D721Med (cell line): ENCODE measurements at places on chromosomes 2 and 18.

DNA sequence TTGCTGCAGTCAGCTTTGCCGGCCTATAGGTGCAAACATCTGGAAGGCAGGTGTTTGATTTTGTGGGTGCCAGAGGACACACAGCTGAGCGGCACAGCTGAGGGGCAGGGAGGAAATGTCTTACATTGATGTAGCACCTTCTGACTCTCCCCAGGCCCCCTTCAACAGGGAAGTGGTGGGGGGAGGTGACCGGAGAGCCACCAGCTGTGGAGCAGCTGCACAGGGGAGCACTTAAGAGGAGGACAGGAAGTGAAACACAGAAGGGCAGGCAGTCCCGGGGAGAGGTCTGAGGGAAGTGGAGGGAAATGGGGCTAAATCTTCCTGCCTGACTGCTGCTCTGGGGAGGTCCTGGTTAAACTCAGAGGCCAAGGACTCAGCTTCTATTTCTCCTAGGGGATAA is 409.1 kb downstream of the TNS1 start:
- DNase-seq: no peak

- no peak for DNase-seq
Observed at GRCh38 chr2:50714089-50714488, 317.8 kb downstream of the NRXN1 start.

DNA sequence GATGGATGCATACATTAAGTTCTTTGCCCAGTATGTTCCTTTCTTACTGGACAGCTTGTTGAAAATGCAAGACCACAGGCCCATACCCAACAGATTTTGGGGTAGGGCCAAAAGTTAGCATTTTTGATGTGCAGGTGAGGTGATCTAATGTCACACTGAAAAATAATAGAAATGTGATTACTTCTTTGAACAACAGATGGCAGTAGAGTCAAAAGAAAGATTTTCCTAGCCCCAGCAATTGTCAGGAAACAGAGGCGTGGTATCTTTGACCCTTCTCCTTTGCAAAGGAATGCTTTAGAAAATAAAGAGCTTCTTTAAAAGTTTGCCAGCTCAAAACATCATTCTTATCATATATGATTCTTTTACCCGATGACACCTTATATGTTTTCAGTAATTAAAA is 343.6 kb upstream of the SYT4 start:
- DNase-seq: no peak

- DNase-seq: no peak
Observed at GRCh38 chr2:206716623-206717022, 1.6 kb downstream of the DYTN start.

GRCh38 chr2:862355-862687 is 88.3 kb upstream of the SNTG2 start:
- no peak for DNase-seq

- DNase-seq: no peak
Observed at GRCh38 chr2:128282976-128283810, 35.5 kb downstream of the HS6ST1 start.

DNA sequence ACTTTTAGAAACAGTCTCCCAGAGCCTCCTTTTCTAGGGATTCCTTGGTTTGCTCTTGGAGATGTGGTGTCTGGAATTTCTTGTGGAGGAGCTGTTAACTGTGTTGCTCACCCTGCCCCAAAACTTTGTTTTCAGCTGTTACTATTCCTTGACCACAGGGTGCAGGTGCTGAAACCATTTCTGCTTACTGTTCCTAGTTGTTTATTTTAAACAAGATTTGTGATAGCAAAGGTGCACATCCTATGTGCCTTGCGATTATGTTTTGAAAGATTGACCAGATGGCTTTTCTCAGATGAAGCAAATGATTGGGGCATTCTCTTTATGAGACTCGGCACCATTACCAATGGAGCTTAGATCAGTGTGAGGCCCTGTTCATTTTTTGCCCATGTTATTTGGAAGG is 111.2 kb downstream of the RAB3GAP1 start:
- no peak for DNase-seq

- no peak for DNase-seq
Observed at GRCh38 chr2:23386339-23387220, 1.6 kb downstream of the KLHL29 start.

DNA sequence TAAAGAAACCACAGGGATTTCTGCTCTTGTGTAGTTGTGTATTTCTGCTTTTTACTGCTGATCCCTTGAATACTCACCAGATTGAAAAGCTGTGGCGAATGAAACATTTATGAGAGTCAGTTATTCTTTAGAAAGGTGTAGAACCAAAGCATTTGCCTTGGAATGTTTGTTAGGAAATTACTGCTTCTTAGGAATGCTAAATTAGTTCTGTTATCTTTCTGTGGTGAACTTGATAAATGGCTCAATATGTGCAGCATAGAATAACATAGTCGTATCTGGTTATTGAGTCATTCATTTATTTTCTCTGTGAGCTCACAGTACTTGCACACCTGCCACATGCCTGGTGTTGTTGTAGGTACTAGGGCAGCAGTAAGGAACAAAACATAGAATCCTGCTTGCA is 57.0 kb upstream of the FAM237A start:
- no peak for DNase-seq

DNA sequence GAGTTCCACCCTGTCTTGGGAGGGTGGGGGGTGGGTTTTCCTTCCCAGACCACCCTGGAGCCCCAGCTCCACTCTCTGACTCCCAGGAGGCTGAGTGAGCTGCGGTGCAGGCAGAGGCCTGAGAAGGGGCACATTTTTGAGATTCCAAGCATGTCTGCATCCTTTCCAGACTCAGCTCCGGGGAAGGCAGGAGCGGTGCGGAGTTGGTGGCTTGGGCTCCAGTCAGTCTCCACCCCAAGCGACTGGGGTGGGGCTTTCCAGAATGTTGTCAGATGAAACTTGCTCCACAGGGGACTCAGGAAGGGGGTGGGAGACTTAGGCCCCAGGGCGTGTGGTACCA is 44.2 kb upstream of the HS6ST1 start:
- DNase-seq: no peak

- no peak for DNase-seq
Observed at GRCh38 chr2:239308661-239309397, 92.0 kb downstream of the HDAC4 start.

DNA sequence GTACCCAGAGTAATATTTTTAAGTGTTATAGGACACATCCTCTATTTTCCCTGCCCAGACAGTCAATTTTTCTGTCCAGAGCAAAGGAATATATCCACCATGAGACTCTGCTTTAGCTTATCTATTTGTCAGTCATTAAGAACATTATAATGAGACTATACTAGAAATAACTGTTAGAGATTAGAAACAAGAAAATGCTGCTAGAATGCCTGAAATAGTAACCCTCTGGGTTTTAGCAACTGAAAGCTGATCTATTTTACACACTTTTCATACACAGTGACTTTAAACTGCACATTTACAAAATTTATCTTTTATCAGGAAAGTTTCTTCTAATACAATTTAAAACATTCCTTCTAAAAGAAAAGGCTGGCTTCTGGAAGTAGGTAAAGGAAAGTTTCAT is 39.6 kb downstream of the MBD2 start:
- no peak for DNase-seq

DNA sequence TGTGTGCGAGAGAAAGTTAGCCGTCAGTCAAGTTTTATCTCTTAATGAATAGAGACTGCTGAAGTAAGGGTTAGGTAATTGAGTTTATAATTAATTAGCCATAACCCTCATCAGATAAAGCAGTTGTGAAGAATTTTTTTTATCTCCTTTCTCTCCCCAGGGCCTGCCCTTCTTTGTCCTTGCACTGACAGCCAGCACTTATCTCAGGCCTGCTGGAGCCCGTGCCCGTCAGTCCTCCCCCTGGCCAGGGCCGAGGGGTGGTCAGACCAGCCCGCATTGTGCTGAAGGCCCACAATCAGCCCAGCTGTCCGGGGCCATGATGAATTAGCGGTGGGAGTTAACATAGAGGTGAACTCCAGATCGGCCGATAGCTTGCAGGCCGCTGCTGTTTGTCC is 315.7 kb downstream of the GBX2 start:
- DNase-seq: no peak

DNA sequence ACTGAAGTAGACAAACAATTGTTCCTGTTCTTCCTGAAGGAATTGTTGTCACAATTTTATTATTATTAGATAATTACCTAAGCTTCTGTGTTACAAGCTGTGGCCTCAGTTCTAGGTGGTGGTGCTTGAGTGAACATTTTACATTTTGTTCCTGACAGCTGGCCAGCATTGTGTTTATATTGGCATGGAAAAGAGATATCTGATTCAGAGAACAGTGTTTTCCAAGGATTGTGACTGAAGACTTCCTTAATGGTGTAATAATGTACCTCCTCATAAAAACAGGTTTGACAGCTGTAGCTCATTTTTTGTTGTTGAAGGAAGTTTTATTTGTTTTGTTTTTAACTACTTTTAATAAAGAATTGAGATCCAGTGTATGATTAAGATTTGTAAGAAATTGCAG is 95.2 kb downstream of the EPB41L5 start:
- no peak for DNase-seq

DNA sequence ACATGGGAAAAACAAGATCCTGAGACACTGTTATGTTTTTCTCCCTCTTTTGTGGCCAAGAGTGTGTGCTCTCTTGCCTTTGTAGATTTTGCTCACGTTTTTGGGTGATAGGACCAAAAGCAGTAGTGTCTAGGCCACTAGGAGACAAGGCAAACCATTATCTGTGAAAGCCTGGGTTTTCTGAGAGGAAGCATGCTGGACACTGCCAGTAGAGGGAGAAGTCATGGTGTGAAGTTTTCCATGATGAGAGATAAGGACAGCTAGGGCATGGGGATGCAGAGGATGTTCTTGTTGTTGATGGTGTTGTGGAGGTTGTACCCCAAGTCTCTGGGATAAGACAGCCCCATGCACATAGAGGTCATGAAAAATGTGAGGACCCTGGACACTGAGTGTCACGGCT is 285.3 kb downstream of the SOX11 start:
- DNase-seq: no peak

DNA sequence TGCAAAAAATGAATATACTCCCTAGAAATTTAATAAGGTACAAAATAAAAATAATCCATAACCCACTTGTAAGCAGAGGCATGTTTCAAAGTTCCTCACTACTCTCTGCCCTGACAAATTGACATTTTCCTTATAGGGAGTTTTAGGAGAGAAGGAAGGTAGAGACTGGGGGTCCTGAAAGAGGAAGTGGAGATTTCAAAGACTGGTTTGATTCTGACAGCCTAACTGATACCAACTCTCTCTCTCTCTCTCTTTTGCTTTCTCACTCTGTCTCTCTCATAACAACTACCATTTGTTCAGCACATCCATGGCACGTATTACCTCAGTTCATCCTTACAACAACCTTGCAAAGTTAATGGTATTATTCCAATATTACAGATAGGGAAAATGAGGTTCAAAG is 18.6 kb downstream of the FZD7 start:
- no peak for DNase-seq

GRCh38 chr2:230413479-230413878 is 2.5 kb upstream of the SP100 start:
- DNase-seq: no peak

GRCh38 chr2:48543895-48544294 is 13.9 kb downstream of the STON1 start:
- no peak for DNase-seq
